ENCODE measurements at places on chromosomes 12 and 14.

- DNase-seq: no peak
These were observed 107.3 kb downstream of the TSPAN9 start for GRCh38 chr12:3184485-3184884.

- no peak for DNase-seq
These were observed 52.4 kb upstream of the FICD start for GRCh38 chr12:108462686-108463085.

GRCh38 chr12:131598717-131599116, 112.2 kb upstream of the SFSWAP start:
- no peak for DNase-seq

GRCh38 chr12:76964784-76965571, 86.2 kb upstream of the CSRP2 start:
- DNase-seq: no peak

GRCh38 chr12:51589060-51589459, 2.0 kb upstream of the SCN8A start:
- no peak for DNase-seq
